NCI-H748 treated with DMSO at 0.1 percent for 48 hours (cell line): ENCODE measurements at places on chromosomes 7 and 10.

- DNase-seq, result no peak
Observed at GRCh38 chr10:80486785-80487420, 32.8 kb downstream of the TSPAN14 start.

DNA sequence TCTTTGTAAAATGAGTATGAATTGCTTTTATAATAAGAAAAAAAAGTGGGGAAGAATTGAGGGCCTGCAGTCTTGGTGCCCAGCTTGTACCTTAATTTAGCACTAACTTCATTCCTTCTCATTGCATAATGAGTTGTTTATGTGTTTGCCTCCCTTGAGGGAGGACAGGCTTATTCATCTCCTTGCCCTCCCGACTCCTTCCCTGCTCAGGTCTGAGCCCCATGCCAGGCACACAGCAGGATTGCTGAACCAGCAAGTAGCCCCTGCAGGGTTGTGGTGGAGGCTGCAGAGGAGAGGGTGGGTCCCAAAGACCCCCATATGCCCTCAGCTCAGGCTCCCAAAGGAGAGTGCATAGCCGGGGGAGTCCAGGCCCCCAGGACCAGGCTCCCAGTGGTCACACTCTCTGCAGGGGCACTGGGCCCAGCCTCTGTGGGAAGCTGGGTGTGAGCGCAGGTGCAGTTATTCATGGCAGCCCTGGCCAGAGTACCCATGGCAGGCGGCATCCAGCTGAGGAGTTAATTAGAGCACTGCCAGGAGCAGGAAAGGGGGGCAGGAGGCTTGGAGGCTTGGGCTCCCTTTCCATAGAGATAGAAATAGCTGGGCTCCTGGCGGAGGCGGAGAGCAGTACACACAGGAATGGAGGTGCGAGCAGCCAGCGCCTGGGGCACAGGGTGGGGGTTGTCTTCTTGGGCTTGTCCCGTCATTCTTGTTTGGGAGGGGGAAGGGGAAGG, 28.2 kb upstream of the GOLGA7B start:
- no peak for DNase-seq

GRCh38 chr7:117790731-117791130, 82.5 kb downstream of the CTTNBP2 start:
- DNase-seq, result no peak

- no peak for DNase-seq
Observed at GRCh38 chr10:93695740-93696139, 6.7 kb downstream of the FRA10AC1 start.

- no peak for DNase-seq
Observed at GRCh38 chr10:114026189-114027040, 17.3 kb upstream of the ADRB1 start.
